Effector CD8-positive, alpha-beta T cell (primary cell): ENCODE measurements at places on chromosomes 1 and 21.

GRCh38 chr1:230899841-230900251, 31.5 kb upstream of the C1orf198 start:
- DNase-seq, result no peak

DNA sequence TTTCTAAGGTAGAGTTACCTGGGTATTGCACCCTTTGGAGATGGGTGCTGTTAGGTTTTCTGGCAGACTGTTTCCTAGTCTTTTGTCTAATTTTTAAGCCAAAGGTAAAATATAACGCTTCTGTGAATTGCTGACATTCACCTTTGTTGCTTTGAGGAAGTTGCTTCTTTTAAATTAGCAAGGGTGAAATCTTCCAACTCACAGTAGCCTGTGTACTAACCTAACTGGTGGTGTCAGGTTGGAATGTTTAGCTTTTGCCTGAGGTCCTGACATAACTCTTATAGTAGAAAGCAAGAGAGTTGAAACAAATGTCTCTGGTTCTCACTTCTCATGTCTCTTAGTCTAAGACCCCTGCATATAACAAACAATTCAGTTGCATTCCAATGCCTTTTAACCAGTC, 61.1 kb upstream of the LPGAT1 start:
- DNase-seq, result no peak

DNA sequence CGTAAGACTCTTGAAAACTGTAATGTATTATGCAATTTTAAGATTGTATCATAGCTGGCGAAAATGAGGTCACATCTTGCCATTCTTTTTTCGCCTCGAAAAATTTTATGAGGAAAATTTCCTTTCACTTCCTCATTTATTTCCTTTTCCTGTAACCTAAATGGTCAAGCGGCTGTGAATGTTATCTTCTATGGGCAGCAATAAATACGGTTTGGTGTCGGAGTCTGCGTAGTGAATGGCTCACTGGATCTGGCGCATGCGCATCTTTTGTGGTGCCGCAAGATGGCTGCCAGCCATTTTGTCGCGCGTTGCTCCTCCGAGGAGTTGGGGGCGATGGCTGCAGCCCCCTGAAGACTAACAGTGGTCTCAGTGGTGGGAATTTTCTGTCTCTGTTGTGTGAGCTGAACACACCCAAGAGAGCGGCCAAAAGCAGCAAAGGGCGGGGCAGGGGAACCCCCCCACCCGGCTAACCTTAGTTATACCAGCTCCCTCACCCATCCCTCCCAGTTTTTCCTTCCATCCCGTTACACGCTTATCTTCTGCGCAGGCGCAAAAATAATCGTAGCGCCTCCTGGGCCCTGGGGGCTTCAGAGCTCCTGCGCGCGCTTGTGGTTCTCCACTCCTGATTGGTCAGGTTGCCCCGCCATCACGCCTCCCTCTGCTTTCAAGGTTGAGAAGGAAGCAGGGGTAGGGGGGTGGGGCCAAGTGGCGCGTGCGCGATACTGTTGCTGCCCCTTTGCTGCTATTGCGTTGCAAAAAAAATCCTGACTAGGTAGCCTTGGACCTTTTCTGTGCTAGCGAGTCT, at the start of gene RPRD2:
RPRD2 (plus strand) TSS at position 722 of the 805 bp plus-strand sequence. CDS start 568 bp downstream, outside the sequence.
- DNase-seq, result peak; percentile 98

DNA sequence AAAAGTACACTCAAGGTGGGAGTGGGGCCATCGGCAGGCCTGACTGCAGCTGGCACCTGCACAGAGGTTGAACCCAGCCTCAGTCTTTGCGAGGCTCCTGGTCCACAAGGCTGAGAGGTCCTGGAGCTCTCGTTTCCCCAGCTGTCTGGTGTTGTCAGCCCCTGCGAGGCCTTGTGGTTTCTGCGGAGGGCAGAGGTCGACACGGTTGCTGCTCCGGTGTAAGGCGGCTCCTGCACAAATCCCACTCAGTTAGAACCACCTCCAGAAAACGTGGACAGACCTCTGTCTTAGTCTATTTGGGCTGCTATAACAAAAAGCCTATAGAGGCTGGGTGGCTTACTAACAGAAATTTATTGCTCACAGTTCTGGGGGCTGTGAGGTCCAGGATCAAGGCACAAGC, 5.8 kb downstream of the KIAA1614 start:
- DNase-seq, result no peak

DNA sequence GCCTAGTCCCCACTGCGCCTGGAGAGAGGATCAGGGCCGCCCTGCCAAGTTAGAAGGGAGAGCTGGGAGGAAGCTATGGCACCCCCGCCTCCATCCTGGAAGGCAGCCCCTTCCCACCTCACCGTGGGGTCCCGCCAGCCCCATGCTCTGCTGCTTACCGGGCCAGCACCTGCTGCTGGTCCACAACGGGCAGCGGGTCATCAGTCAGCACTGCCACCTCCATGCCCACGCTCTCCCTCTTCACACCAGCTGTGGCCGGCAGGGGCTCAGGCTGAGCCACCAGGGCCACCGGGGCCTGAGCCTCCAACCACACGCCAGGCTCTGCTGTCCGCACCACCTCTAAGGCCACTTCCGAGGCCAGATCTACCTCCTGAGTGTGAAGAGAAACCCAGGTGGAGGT, 23.5 kb upstream of the DDOST start:
- DNase-seq, result no peak

DNA sequence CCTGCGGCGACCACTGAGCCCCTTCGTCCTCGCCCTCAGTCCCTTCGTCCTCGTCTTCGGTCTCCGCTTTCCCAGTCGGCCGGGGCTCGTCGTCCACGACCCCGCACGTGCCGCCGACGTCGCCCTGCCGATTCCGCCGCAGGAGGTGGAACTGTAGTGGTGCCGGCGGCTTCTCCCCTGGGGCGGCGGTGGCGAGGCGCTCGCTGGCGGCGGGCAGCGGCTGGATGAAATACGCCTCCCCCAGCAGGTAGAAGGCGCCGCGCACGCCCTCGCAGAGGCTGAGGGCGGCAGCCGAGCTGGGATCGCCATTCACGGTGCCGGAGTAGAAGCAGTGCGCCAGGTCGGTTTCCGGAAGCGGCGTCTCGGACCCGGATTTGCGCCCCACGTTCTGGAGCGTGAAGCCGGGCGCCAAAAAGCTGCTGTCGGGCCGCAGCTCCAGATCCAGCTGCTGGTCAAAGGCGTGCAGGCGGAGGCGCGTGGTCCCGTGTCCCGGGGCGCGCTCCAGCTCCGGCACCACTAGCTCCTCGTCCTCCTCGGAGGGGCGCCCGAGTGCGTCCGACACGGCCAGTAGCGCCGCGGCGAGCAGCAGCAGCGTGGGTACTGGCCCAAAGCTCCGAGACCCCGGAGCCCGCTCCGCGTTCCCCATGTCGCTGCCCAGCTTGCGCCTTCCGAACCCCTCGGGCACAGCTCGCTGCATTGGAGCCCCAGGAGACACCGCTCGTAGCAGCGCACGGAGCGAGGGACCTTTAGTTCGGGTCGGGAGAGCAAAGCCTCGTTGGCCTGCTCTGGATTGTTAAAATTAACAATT, 747 bp downstream of the ADAMTS1 start:
- DNase-seq, result no peak

GRCh38 chr1:111452581-111452980, 3.3 kb downstream of the ATP5PB start:
- DNase-seq, result no peak

DNA sequence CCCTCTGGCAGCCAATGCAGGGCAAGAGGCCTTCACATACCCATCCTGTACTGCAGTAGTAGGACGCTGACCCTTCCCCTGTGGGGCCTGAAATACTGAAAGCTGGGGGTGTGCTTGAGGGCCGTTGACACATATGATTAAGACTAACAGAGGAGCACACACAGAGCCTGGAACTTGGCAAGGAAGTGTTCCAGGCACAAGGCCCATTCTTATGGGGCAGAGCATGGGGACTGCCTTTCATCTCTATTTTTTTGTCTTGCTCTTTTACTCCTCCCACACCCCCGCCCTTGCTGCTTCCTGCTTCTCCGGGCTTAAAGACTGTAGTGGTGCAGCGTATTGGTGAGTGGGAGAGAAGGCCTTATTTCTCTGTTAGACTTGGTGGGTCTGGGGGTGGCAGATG, 137.4 kb downstream of the BACH1 start:
- no peak for DNase-seq

GRCh38 chr1:179178183-179178582, 51.3 kb downstream of the ABL2 start:
- DNase-seq, result no peak
